ENCODE measurements at places on chromosomes 16 and 17.

GRCh38 chr16:86786338-86786737 is 208.0 kb downstream of the FOXL1 start:
- DNase-seq = no peak

- no peak for DNase-seq
Observed at GRCh38 chr16:50533317-50533716, 14.9 kb upstream of the NKD1 start.

GRCh38 chr16:73054813-73055482 is 7.0 kb upstream of the ZFHX3 start:
- no peak for DNase-seq

DNA sequence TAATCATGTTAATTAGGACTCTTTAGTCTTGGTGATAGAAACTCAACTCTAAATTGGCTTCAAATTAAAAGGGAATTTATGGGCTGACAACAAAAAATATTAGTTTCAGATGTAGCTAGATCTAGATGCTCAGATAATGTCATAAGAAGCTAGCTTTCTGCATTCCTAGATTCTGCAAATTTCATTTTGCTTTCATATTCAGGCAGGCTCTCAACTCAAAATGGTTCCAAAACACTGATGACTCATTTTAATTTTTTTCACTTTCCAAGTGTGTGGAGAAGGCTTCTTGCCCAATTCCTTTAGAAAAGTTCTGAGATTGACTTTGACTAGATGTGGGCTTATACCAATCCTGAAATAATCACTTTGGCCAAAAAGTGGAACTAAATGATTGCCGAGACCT is 236.7 kb upstream of the GOT2 start:
- no peak for DNase-seq

- DNase-seq = no peak
Observed at GRCh38 chr17:64580384-64581315, 73.9 kb downstream of the CEP95 start.

DNA sequence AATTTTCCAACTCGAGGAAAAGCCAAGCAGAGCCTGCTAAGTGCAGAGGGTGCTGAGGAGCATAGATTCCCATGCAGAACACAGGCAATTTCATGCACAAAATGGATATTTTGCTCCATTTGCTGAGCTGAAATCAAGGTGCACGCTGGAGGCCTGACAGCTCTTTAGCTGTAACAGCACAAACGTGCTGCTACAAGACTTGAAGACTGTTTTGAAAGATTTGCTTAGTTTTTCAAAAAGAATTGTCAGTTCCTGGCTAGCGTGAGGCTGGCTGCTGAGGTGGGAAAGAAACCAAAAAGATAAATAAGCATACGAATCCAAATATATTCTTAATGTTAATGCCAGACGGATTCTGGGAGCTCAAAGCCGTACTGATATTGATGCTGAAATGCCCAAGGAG is 309.0 kb upstream of the MAF start:
- no peak for DNase-seq

DNA sequence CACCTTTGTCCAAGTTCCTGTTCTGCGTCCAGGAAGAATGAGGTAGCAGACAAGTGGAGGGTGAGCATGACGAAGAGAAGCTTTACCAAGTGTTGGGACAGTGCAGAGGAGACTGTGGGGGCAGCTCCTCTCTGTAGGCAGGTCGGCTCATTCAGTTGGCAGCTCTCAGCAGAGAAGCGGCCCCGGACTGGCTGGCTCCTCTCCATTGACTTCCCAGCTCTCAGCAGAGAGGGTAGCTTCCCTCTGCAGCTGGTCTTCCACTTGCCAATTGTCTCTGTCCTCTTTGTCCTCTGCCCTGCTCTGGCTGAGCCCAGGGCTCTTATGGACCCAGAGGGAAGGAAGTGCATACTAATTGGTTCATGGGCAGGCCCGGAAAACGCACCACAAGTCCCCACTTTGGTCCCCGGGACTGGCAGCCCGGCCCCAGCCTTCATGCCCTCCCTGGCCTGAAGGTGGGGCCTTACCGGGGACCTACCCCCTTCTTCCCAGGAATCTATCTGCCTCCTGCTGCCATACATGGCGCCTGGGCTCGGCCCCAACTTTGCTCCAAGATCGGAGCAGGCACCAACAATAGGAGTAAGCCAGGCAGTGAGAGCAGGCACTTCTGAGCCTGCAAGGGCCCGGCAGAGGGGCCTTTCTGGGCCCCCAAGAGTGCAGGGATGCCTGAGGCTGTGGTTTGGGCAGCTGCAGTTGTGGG is 10.1 kb downstream of the KCTD5 start:
- DNase-seq = peak; percentile 87

- no peak for DNase-seq
Observed at GRCh38 chr16:24667244-24667764, 62.1 kb upstream of the TNRC6A start.

DNA sequence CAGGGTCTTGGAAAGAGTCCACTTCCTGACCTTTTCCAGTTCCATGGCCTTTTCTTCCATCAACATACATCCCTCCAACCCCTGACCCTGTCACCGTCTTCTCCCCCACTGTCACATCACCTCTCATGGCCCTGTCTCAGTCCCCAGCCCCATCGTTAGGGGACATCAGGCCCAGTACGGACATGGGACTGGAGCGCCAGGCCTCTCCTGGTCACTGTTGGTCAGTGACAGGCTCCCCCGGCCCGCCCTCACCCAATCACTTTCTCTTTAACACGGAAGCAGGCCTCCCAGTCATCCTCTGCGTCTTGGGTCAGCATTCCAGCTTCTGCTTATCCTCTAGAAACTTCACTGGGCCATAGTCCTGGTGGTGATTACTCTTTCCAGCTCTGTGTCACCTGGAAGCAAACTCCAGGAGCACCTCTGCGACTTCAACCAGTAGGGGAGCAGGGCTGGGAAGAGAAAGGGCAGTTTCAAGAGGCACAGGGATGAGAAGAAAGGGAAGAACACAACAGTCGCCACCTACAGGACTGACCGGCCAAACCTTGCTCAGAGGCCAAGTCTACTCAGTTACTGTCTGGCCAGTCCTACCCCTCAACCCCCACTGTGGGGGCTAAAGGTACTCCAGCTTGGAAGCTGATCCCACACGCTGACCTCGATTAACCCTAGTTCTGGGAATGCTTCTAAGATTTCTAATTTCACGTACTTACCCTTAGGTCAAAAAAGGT is 15.9 kb upstream of the ICAM2 start:
- DNase-seq = no peak

DNA sequence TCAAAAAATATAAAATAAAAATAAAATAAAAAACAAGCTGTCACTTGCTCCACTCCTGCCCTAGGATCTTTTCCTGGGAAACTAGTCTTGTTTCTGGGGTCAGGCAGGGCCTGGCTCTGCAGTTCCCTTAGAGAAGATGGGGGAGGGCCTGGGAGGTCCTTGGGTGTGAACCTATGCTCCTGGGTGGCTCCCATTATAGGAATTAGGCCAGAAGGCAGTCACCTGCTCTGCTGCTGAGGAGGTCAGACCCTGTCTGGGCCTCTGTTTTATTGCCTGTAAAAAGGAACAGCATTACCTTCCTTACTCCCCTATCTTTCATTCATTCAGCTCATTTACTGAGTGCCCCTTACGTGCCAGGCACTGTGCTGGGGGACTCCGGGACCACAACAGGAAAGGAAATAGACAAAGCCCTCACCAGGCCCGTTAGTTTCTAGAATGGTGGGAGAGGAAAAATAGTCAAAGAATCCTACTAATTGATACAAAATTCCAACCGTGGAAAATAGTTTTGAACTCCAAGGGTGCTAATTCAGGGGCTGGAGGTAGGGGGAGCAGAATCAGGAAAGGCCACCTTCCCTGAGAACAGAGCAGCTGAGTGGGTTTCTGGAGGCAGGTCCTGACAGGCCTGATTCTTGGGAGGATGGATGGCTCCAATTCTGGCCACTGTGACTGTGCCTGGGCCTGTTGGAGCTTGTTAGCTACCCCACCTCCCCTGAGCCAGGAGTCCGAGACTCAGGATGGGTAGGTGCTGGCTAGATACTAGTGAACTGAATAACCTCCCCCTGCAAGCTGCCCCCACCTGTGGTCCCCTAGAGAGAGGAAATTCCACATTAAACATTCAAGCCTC is 1.3 kb upstream of the SLC46A1 start:
- no peak for DNase-seq
